Inflammatory macrophage treated with lipopolysaccharide for 4 hours (primary cell): ENCODE measurements at places on chromosomes 4 and X.

DNA sequence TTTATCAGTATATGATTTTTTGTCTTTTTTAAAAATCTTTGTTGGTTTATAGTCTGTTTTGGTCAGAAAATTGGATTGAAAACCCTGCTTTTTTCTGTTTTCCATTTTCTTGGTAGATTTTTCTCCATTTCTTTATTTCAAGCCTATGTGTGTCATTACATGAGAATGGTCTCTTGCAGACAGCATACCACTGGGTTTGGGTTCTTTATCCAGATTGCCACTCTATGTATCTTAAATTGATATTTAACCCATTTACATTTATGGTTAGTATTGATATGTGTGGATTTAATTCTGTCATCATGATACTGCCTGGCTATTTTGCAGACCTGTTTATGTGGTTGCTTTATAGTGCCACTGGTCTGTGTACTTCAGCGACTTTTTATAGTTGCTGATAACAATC lies 239.9 kb upstream of the NDST4 start:
- DNase-seq, result no peak

DNA sequence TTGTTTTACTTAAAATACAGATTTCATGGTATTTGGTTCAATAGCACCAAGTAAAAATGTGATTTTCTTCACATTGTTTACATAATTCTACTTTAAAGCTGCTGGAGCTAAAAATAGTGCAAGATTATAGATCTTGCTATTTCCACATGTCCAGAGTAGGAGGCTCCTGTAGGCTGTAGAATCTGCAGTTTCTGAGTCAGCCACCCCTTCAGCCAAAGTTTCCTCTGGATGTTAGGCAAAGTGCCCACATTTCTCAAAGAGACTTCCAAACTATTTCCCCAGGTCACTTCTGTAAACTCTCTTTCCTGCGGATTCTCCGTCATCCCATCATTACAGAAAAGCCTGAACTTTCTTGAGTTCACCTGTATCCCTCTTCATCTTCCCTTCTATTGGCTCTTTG lies 342.5 kb upstream of the FSTL5 start:
- peak; percentile 5 for DNase-seq

- no peak for DNase-seq
Observed at GRCh38 chr4:149409146-149409545, 406.5 kb downstream of the IQCM start.

DNA sequence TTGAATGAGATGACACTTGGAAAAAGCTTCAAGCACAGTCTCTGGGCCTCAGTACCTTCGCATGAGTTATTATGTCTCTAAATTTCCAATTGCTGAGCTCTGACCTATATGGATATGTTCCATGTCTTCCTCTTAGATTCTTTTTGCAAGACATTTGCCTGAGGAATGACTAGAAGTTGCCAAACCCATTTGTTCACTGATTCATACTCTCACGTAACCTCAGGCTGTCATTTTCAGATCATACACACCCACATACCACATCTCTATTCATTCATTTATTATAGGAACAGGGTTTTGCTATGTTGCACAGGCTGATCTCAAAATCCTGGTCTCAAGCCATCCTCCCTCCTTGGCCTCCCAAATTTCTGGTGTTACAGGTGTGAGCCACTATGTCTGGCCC lies 2137.1 kb upstream of the TENM3 start:
- DNase-seq, result no peak

DNA sequence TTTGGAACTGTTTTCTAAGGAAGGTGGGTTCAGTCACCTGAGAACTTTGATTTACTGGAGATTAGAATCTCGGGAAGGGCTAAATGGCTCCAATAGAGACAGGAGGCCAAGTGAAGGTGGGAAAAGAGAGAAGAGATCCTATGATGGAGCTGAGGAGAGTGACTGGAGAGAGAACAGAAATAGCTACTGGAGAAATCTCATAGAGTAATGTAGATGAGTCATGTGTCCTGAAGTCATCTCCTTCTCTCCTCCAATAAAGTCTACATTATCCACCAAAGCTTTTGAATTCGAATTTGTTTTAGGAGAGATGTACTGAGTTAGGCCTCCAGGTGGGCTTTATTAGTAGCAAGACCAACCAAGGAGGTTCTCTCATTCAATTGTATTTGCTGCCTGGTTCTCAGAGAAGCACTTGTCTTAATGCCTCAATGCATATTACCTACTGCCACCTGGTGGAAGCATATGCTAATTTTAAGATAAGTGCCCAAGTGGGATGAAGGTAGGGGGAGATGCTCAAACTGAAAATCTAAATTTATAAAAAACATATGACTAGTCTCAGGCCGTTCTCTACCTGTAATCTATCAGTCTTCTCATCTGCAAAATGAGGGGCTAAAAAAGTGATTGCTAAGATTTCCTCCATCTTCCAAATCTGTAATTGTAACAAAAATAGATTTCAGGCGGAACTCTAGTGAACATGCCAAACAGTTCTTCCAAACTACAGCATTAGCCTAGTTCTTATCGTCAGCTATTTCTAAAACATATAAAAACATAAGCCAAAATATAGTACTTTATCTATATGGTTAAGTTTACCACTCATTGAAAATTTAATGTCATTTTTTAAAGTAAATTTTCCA lies 24.4 kb downstream of the TXK start:
- peak; percentile 27 for DNase-seq

DNA sequence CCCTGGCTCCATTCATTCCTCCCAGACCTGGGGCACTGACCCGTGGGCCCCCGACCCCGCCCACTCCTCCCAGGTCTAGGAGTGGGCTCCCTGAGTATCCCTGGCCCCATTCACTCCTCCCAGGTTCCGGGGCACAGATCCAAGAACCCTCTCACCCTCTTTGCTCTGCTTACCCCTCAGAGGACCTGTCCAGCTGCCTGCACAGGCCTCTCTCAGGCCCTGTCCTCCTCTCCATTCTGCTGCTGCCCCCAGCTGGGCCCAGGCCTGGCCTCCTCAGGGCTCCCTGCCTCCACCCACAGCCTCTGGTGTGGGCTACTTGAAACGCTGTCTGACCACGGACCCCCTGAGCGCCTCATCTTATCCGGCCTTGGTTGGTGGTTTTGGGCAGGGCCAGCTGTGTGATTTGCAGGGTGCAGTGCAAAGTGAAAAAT lies 217.7 kb upstream of the PSAPL1 start:
- no peak for DNase-seq

- no peak for DNase-seq
Observed at GRCh38 chrX:45757272-45757671, 556.6 kb upstream of the DIPK2B start.
